Stimulated activated CD4-positive, alpha-beta T cell treated with anti-CD3 and anti-CD28 coated beads, Interleukin-1b, Interleukin-23, amount 100 ng/mL, for 1 hour (primary cell): ENCODE measurements at places on chromosomes 6 and 20.

- DNase-seq = no peak
These were observed 105.5 kb downstream of the AGPAT4 start for GRCh38 chr6:161168281-161168891.

DNA sequence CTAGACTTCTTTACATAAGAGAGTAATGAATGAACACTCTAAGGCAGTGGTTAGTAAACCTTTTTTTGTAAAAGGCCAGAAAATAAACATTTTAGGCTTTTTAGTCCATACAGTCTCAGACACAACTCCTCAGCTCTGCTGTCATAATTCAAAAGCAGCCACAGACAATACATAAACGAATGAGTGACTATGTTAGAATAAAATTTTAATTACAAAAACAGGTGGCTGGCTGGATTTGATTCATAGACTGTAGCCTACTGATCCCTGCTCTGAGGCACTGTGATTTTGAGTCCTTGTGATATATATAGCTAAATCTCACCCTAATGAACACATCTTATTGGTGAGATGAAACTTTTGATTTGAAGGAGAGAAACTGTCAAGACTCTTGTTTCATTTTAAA lies 155.1 kb downstream of the AIG1 start:
- no peak for DNase-seq

DNA sequence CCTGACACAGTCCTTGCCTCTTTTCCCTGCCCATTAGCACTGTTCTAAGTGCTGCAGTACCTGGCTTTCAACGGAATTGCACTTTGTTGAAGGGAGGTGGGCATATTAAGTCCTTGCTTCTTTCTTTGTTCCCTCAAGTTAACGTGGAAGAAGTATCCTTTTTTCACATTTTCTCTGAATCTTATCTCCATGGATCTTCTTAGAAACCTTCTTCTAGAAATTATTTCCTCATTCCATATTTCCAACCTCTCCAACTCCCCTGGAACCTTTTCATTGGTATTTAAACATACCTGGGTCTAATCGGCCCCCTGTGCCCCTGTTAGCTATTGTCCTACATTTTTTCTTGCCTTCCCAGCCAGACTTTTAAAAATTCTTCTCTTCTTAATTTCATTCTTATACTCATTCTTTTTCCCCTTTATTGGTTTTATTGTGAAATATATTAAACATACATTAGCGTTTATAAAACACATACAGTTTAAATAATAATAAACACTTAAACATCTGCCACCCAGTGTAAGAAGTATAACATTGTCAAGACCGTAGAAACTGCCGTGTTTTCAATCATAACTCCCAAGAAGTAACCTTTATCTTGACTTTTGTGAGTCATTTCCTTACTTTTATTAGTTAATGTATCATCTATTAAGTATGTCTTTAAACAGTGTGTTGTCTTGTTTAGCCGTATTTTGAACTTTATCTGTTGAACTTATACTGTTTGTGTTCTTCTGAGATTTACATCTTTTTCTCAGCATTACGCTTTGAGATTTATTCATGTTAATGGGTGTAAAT lies 118.2 kb downstream of the CDKAL1 start:
- no peak for DNase-seq

GRCh38 chr20:4817230-4817671 lies 95.5 kb downstream of the PRND start:
- no peak for DNase-seq

DNA sequence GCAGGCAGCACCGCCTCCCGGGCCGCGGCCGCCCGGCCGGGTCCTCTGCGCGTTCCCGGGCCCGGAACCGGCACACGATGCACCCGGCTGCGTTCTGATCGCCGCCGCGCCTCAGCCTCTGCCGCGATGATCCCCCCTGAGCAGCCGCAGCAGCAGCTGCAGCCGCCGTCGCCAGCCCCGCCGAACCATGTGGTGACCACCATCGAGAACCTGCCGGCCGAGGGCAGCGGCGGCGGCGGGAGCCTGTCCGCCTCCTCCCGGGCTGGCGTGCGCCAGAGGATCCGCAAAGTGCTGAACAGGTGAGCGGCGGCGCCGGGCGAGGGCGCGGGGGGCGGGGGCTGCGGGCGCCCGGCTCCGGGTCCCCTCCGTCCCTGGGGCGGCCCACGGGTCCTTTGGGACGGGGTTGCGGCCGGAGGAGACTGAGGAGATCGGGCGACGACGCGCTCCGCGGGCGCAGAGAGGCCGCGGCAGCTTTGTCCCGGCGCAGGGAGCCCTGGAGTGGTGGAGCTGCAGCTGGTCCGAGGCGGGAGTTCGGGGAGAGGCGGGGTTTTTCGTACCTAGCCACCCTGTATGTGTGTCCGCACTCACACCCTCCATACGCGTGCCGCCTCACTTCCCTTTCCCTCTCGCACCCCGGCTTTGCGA lies 659 bp downstream of the SLC35F1 start:
- no peak for DNase-seq

DNA sequence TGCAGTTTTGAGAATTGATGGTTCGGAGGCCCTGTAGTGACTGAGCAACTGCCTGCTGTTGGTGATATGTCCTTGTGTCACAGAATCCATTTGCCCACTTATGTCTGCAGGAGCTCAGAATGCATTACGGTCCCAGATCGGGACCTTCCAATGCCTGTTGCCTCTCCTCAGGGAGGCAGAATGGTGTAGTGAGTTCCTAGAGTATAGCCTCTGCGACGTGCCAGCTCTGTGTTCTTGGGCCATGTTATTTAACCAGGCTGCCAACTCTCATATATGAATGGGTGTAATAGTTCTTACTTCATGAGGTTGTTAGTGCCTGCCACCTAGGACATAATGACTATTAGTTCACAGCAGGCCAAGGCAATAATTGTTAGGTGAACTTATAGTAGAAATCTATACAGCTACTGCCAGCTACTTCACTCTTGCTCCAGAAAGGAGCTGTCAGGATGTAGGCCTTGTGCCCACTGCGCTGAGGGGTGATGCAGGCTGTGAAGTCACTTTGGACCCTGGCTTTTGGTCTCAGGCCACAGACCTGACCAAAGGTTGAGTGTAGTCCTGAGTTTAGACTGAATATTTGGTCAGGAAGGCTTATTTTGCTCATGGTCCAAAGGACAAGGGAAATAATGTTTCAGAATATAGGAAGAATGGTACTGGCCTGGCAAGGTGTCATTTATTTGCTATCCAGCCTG lies 82.1 kb downstream of the ASXL1 start:
- DNase-seq = no peak

DNA sequence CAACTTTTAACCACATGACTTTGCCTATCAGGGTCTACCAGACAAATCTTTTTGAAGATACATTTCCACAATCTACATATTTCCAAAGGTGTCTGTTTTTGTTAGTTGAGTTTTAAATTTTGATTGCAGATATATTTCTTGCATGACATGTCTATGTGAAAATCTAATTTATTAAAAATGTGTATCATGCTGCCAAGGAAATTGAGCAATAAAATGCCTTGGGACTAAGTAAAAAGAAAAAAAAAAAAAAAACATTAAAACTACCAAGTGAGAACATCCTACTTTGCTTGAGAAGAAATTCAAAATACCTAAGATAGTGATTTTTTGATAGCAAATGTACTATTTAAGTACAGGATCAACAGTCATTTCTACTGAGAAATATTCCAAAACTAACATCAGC lies 17.7 kb downstream of the SLC17A5 start:
- no peak for DNase-seq

- DNase-seq = no peak
These were observed 1.1 kb downstream of the JAG1 start for GRCh38 chr20:10672624-10673127.

GRCh38 chr6:119683031-119683430 lies 333.5 kb upstream of the MAN1A1 start:
- no peak for DNase-seq

DNA sequence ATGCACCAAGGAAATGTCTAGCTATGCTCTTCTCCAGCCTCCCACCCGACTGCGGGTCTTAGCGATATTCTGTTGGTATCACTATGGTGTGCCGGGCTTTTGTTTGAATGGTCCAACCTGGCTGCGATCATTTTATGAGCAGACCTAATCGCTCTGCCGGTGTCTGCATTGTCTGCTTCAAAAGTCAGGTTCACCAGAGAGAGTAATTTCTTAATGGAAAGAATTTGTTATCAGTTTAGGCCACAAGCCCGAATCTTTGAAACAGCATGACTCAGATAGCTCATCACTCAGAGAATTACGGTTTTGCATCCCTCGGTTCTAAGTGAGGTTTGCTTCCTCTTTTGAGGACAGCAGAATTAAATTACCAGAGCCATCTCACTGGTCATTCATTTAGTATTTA lies 521.0 kb upstream of the ARID1B start:
- DNase-seq = no peak

GRCh38 chr6:76876922-76877553 lies 586.3 kb downstream of the HTR1B start:
- DNase-seq = no peak

- DNase-seq = no peak
These were observed 499.8 kb upstream of the PTCHD4 start for GRCh38 chr6:48610846-48611245.

GRCh38 chr6:96162711-96163120 lies 146.9 kb downstream of the FUT9 start:
- no peak for DNase-seq

GRCh38 chr6:31002471-31002870 lies 7.8 kb upstream of the MUC22 start:
- DNase-seq = no peak

DNA sequence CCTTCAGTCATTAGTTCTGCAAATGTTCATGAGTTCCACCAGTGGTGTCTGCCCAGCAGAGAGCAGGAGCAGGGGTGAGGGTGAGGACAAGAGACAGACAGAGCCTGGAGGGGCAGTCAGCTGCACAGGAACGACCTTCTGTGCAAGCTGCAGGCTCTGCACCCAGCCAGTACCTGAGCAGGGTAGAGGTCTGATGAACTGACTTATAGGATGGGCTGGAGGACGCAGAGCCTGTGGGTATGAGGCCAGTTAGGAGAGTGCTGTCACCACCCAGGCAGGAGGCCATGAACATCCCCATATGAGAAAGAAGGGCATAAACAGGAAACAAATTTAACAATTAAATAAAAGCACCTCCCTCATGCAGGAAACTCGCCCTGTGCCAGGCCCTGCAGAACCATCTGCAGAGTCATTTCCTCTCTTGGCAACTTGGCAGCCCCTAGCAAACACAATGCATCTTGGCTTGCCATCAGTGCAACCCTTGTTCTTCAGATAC lies 17.9 kb downstream of the C6orf15 start:
- DNase-seq = no peak

GRCh38 chr6:16766043-16766536 lies 4.8 kb upstream of the ATXN1 start:
- DNase-seq = no peak
